MV-4-11 (cell line): ENCODE measurements at places on chromosomes 3 and 15.

DNA sequence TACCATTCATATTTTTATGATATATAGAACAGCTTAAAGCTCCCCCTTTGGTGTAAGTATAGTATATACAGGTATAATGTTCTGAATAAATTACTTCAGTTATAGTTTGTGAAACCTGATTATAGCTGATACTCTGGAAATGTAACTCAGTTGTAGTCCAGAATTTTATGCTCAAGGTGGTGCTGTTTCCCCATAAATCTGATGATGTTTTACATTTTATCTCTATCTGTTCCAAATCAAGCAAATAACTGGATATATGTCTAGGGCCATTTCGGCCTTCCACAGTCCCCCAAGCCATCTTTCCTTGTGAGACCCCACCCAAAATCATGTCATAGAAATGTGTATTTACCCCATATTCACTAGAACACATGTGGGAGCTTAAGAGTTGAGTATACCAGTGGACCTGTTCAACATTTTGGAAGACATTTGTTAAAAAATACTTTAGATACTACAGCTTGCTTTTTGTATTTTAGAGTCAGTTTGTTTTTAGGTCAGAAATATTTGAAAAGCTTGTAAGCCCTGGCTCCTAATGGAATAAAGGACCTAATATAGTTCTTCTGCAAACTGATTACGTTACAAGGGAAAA, 107.1 kb downstream of the ATG7 start:
- peak; percentile 20 for DNase-seq

GRCh38 chr15:41334293-41335120, 1.8 kb downstream of the NUSAP1 start:
- DNase-seq: no peak

- DNase-seq: no peak
Observed at GRCh38 chr3:155704771-155705559, 39.9 kb downstream of the PLCH1 start.

DNA sequence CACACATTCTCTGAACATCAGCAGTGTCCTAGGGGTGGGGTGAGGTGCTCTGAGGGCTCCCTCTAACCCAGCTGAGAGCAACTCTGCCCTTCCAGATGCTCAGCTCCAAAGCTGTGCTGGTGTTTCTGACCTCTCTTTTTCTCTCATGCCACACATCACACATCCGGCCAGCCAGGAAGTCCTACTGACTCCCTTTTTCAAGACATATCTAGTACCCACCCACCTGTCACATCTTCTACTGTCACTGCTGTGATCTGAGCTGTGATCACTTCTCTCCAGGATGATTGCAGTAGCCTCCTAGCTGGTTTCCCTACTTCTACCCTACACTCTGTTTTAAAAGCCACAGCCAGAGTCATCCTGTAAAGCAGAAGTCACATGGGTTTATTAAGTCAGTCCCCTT, 30.2 kb upstream of the MASP1 start:
- DNase-seq: no peak

- DNase-seq: peak; percentile 76
Observed at GRCh38 chr3:66723231-66723630, 222.4 kb upstream of the LRIG1 start.

DNA sequence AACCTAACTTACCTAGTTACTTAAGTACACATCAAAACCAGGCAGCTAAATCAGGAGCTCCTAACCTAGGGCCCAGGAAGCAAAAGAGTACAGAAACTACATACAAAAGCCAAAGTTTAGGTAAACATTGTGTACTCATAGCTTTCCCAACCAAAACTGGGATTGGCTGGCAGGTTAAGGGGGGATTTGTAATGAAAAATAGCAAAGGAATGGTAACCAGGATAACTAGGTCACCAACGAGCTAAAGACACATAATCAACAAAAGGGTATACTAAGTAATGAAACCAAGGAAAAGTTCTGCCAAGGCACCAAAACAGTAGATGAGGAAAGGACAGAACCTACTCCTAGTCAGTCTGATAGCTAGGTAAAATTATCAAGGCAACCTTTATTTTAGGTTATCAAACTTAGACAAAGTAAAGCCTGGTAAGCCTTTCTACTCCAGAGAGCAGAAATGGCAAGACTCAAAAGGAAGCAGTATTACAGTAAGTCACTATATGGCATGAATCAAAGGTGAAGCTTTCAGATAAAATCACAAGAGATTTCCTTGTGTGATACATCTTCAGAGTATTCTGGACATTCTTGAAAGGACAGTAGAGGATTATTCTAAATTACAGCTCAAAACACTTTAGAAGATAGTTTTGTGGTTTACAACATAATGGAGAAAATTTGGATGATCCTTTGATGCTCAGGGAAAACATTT, 10.2 kb downstream of the TRA2B start:
- no peak for DNase-seq

DNA sequence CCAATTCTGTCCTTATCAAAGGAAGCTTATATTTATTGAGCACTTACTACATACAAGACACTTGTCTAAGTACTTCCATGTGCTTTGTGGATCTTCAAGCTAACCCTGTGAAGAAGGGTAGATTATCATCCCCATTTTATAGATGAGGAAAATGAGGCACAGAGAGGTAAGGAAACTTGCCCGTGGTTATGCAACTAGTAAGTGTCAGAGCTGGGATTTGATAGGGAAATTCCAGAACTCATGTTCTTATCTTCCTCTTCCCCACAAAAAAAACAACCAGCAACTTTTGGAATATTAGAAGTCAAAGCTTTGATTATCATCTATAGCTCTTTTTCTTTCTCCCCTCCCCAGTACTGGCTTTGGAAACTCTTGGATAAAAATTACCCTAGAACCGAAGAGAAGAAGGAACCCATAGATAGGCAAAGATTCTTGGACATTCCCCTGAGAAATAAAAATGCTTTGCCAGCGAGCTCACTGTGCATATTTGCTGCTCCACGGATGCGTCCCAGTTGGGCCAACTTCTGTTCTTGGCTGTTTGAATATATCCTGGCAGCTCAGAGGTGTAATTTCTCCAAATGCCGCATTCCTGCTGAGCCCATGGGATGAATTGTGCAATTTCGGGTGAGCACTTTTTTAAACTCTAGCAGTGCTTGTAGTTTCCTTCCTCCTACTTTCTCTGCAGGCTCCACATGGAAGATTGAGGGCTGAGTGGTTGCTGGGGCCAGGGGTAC, 591.5 kb upstream of the CFAP20DC start:
- no peak for DNase-seq

- no peak for DNase-seq
Observed at GRCh38 chr15:75655931-75656330, 8.2 kb downstream of the SNX33 start.

- no peak for DNase-seq
Observed at GRCh38 chr15:68990992-68991500, 23.4 kb upstream of the NOX5 start.

GRCh38 chr3:29940759-29941323, 660.0 kb downstream of the RBMS3 start:
- no peak for DNase-seq

GRCh38 chr3:153144779-153145178, 17.2 kb upstream of the RAP2B start:
- DNase-seq: no peak

DNA sequence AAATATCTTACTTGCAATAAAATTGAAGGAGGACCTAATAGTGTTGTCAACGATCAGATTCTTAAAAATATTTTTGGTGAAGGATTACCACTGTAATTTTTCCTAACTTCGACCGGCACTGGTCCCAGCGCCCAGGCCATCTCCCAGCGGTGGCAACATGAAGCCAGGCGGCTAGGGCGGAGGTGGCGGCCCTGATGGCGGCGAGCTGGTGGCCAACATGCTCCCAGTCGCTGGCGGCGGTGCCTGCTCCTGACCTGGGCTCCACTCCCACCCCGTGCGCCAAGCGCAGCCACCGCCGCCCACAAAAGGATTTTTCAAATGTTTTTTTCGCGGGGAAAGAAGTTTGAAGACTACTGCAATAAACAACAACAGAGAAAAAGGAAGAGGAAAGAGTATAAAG, 56.5 kb upstream of the B3GALNT1 start:
- DNase-seq: no peak

DNA sequence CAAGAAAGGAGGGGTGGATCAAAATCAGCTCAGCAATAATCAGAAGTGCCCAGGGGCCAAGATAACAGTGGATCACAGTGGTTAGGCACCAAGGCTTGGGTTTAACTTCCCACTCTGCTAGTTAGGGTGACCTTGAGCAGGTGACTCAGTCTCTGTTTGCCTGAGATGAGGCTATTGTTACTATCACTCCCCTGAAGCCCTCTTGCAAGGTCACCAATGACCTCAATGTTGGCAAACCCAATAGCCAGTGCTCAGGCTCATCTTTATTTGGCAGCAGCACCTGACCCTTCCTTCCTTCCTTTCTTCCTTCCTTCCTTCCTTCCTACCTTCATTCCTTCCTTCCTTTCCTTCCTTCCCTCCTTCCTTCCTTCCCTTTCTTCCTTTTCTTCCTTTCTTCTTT, 102.4 kb upstream of the HACD2 start:
- no peak for DNase-seq

GRCh38 chr3:171556574-171557145, 96.5 kb upstream of the TNIK start:
- no peak for DNase-seq

DNA sequence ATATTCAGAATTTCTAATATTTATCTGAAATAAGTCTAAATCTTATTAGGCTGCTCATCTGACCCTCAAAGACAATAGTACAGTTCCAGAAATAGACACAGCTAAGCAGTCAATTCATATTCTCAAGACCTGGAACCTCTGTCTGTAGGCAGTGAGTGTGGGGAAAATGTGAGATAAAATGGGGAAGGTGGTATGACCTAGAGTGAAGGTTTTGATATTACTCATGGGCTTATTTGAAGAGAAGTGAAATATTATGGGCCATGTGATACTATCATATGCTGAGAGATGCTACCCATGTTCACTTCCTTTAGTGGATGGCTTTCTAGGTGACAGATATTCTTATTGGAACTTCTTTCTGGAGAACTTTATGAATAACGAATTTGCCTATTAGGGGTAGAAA, 33.5 kb downstream of the TGFBR2 start:
- DNase-seq: peak; percentile 69

DNA sequence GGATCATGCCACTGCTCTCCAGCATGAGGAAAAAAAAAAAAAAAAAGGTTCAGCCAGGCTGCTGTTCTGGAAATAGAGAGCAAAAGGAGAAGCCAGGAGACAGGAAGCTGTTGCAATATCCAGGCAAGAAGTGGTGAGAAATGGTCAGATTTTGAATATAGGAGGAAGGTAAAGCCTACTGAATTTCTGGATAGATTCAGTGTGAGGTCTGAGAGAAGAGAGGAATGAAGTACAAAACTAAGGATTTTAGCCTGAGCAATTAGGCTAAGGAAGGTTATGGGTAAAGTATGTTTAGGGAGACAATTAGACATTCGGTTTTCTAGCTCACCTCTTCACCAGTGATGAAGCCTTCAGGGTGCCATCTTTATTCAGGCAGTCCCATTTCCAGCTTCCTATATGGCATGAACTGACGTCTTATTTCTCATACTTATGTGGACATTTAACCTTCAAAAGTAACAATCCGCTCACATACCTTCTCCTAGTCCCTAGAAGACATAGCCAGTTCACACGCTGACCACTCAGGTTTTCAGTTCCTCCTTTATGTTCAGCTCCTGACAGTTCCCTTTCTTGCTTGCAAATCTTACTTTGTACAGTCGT, 57.2 kb downstream of the KIF9 start:
- DNase-seq: peak; percentile 87

DNA sequence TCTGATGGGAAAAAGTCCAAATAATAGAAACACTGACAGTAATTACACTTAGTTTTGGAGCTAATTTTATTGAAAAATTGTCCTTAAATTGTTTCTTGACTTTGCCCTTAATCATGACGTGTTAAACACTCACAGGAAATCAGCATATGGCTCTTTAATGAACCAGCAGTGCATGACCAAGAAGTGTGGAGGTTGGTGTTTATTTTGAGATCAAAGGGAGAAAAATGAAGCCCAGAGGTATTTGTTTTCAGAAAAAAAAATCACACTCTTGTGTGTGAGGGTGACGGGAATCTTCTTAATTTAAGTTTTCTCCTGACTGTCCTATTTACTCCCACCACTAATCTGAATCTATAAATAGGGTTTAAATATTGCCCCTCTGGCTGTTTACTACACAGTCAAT, 28.8 kb upstream of the SYNM start:
- no peak for DNase-seq

GRCh38 chr3:172771672-172772071, 21.1 kb downstream of the ECT2 start:
- DNase-seq: no peak

GRCh38 chr3:186108106-186108940, 566 bp downstream of the ETV5 start:
- DNase-seq: no peak

GRCh38 chr3:180594631-180595558, 7.1 kb upstream of the TTC14 start:
- peak; percentile 44 for DNase-seq

- no peak for DNase-seq
Observed at GRCh38 chr3:197458906-197459470, 96.8 kb downstream of the BDH1 start.

DNA sequence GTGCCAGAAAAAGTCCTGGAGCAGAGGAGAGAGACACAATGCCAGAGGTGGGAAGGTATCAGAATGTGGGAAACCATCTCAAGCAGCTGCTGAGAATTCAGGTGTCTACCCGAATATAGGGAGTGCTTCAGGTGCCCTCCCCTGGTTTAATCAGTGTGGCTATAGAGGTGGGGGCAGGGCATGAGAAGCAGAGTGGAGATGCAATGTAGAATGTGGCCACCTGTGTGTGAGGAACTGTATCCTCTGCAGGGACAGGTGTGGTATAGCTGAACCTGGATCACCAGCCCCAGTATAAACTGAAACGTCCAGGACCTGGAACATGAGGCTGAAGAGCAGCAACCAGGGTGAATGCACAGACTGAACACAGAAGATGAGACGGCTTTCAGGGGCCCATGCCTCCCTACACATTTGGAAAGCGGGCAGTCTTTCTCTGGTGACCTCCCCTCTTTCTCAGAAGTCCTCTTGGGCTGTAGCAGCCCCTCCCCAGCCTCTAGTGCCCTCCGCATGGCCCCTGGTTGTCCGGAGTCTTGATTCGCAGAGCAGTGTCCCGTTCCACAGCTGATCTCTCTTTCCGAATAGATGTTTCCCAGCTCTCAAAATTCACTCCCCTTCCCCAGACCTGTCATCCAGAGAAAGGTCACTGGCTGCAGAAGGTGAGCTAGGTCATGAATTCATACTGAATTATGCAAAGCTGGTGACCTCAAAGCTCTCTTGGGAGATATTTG, 103.1 kb downstream of the ABHD5 start:
- DNase-seq: no peak

- DNase-seq: no peak
Observed at GRCh38 chr3:16512435-16513140, 911 bp downstream of the RFTN1 start.
